ENCODE measurements at places on chromosomes 11 and 22. TPM values are rescaled to one million over a fixed set of nuclear protein-coding genes. Genes with fewer than 3 reads are reported as not detected.
A peak's percentile ranks its signal among the peaks of the same experiment; 100 is the strongest.

DNA sequence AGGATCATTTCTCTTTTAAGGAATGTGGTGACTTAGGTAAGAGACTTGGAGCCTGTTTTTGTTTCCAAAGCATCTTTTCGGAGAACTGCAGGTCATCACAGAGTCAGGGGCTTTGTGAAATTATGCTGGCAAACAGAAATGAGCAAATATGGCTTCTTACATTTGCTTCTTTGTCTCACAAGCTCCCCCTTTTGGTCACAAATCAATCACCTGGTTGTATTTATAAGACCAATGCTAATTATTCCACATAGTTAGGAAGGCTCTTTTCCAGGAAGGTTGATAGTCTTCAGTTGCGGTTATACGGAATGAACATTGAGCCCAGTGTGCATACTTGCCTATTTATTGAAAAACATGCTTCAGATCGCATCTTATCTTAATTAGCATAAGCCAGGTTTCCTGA lies 34.6 kb upstream of the CEP126 start:
- DNase-seq, result peak; percentile 57

Gene TMEM191C
- polyA plus RNA-seq, result 2.3 TPM

DNA sequence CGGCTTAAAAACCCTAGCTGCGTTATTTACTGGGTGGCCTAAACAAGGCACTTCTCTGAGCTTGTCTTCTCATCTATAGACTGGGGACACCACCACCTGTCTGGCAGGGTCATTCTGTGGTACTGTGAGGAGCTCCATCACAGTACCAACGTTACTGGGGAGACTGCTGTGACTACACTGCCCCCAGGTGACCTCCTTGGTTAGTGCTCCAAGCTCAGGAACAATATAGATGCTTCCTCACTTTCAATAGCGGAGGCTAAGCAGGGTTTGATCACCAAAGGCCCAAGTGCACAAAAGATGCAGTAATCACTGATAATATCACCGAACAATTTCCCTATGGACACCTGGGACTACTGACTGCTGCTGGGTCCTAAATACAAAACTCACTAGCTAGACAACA lies 18.8 kb downstream of the PRPF19 start:
- DNase-seq, result no peak

Gene DNAJB13
- 5.4 TPM for polyA plus RNA-seq
